ENCODE measurements at places on chromosomes 7 and 10. TPM values are rescaled to one million over a fixed set of nuclear protein-coding genes. Genes with fewer than 3 reads are reported as not detected.
A peak's percentile ranks its signal among the peaks of the same experiment; 100 is the strongest.

DNA sequence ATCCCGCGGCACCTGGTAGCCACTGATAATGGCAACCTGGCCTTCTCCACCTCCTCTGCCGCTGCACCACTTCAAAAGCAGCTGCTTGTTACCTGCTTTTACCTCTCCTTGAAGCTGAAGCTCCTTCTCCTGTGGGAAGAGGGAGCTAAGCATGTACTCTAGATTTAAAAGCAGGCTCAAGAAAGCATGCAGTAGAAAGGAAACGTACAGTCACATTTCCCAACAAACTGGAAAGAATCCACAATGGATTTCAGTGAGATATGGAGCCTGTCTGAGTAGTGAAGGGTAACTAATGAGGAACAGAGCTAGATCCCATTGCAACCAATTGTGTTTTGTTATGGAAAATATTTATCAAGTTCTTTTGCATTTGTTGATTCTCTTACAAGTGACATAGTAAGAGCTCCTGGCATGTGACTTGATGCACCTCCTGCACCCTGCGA, 457.4 kb upstream of the GALNT17 start:
- DNase-seq, result no peak

- no peak for DNase-seq
Observed at GRCh38 chr7:129489491-129489890, 12.8 kb upstream of the SMKR1 start.

Gene OR2A7
- 0.45 TPM for polyA plus RNA-seq

DNA sequence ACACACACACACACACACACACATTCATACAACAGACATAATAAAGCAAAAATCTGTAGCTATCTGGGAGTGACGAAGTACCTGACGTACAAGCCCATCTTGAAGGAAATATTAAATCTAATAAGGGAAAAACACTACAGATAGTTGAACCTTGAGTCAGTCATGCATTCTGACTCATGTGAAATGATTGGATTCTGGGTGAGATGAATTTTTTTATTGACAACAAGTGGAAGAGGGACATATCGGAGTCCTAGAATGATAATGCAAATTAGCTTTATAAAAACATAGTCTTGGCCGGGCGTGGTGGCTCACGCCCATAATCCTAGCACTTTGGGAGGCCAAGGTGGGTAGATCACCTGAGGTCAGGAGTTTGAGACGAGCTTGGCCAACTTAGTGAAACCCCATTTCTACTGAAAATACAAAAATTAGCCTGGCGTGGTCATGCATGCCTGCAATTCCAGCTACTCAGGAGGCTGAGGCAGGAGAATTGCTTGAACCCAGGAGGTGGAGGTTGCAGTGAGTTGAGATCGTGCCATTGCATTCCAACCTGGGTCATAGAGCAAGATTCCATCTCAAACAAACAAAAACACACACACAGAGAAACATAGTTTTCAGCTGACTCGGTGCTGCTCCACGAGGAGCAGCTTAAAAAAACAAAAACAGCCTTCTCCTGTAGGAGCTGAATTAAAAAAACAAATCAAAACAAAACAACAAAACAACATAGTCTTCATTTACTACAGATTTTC, 154.4 kb upstream of the MKLN1 start:
- DNase-seq, result no peak

GRCh38 chr10:74293686-74294371, 142.8 kb downstream of the ADK start:
- no peak for DNase-seq

Gene GHRHR
- polyA plus RNA-seq, result not detected

DNA sequence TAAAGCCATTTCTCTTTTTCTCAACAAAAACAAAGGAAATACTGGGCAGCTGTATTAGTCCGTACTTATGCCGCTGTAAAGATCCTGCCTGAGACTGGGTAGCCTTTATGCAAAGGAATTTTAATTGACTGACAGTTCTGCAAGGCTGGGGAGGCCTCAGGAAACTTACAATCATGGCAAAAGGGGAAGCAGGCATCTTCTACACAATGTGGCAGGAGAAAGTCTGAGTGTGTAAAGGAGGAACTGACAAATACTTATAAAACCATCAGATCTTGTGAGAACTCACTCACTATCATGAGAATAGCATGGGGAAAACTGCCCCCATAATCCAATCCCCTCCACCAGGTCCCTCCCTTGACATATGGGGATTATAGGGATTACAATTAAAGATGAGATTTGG, 264.3 kb downstream of the SEMA3A start:
- DNase-seq, result no peak

DNA sequence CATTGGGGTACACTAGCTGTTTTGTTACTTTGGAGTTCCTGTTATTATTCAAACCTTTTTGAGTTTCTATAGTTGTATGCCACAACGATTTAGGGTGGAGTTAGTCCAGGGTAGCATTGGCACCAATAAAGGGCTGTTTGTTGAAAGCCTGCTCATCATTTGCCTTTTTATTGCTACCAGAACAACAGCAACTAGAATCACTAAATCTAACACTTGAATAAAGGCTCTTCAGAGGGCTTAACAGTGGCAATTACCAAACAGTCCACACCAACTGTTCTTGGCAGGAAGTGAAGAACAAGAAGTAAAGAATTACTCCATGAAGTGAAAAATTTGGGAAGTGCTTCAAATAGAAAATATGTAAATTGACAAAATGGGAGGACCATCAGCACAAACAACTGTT, 621.4 kb downstream of the PHTF2 start:
- DNase-seq, result no peak

Gene TBL2
- polyA plus RNA-seq, result 6.4 TPM

DNA sequence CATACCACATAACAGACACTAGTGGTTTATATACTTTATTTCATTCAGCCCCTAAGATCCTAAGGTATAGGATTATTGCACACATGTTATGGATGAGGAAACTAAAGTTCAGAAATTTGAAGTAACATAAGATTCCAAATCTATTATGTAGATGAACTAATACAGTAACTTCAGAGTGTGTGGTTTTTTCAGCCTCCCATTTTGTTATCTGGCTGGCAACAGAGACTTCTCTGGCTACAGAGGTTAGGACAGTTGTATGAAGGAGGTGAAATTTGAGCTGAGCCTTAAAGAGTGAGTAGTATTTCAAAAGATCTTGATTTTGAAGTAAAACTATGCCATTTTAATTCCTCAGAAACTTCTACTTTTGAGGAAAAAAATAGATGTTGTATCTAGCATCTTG, 125.4 kb downstream of the MAPK8 start:
- DNase-seq, result no peak

DNA sequence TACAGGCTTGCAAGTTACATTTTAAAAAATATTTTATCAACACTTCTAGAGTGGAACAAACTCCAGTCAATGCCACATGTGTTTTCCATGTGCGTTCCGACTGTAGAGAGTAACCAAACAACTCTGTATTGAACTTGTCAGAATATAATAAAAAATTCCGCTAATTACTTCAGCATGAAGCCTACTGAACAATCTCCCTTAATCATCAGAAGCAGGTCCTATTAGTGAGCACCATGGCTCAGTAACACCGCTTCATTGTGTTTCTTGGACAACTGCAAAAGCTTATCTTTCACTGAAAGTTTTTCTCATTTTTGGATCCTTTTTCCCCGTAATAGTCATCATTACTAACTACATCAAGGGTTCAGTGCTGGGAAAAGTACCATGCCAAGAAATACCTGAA, 117.0 kb downstream of the MKX start:
- DNase-seq, result no peak

DNA sequence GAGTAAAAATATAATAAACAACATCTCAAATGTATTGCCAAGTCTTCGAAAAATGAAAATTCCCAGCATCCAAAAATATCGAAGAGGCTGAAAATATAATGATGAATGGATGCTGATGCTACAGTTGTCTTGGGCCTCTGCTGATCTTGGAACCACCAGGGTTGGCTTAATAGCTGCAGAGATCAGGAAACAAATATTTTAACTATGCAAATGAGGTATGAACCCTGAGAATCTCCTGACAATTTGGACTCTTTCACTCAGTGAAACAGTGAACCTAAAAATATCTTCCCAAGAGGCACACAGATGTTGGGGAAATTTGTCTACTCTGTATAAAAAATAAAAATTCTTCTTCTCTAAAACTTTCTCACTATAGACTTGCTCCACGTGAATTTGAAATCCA, 97.7 kb upstream of the EGFR start:
- DNase-seq, result no peak

- DNase-seq, result peak; percentile 53
Observed at GRCh38 chr10:132685921-132686680, 99.8 kb downstream of the NKX6-2 start.

Gene ABCF2
- polyA plus RNA-seq, result 17.8 TPM

DNA sequence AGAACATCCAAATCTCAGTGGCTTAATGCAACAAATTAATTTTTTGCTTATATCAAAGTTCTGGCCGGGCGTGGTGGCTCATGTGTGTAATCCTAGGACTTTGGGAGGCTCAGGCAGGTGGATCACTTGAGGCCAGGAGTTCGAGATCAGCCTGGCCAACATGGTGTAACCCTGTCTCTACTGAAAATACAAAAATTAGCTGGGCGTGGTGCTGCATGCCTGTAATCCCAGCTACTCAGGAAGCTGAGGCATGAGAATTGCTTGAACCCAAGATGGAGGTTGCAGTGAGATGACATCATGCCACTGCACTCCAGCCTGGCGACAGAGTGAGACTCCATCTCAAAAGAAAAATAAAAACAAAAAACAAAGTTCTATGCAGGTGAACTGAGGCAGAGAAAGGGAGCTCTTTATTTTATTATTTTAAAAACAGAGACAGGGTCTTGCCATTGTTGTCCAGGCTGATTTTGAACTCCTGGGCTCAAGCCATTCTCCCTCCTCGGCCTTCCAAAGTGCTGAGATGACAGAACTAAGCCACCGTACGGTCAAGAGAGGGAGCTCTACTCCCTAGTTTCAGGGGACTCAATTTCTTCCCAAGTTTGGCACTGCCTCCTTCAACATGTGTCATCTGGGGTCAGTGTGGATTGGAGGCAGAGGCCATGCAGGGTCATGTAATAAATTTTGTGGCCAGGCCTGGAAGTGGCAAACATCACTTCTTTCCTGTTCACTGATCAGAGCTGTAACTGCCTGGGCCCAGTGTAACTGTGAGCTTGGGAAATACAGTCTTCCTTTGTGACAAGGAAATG, 2.4 kb downstream of the ADCK2 start:
- DNase-seq, result no peak
